ENCODE measurements at places on chromosomes 4 and X. TPM values are rescaled to one million over a fixed set of nuclear protein-coding genes. Genes with fewer than 3 reads are reported as not detected.

Gene RRH
- not detected for total RNA-seq

- DNase-seq: no peak
These were observed 32.8 kb downstream of the CLDN2 start for GRCh38 chrX:106952988-106953387.

- DNase-seq: peak; percentile 40
These were observed 55.1 kb upstream of the BCOR start for GRCh38 chrX:40152741-40153344.

DNA sequence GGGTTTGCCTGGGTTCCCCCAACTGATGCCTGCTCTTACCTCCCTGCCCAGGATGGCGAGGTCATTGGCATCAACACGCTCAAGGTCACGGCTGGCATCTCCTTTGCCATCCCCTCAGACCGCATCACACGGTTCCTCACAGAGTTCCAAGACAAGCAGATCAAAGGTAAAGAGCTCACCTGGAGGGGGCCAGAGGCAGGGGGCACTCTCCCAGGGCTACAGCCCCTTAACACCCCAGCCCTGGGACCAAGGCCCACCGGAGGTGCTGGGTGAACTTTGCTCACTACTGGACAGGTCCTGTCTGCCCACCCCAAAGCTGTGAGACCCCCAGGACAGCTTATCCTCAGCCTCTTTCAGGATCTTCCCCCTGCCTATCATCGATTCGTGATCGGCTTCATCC is 24.5 kb downstream of the HTRA3 start:
- DNase-seq: no peak

GRCh38 chr4:145217349-145217748 is 37.0 kb upstream of the OTUD4 start:
- no peak for DNase-seq

DNA sequence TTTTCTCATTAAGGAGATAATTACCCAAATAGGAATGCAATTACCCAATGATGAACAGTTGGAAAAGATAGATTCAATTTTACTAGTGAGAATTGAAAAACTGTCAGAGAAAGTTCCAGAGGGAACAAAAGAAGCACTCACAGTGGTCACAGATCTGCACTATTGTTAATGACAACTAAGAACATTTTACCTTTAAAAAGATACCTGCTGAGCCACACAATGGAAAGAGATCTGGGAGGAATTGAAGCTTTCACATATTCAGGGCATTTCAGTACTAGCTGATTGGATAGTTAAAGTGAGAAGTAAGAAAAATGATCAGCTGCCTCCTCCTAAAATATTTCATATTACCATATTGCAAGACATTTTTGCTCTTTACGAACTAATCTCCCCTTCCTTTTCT is 1822.2 kb downstream of the STIM2 start:
- DNase-seq: no peak

Gene DDX53
- not detected for total RNA-seq

Gene CCKAR
- not detected for total RNA-seq

DNA sequence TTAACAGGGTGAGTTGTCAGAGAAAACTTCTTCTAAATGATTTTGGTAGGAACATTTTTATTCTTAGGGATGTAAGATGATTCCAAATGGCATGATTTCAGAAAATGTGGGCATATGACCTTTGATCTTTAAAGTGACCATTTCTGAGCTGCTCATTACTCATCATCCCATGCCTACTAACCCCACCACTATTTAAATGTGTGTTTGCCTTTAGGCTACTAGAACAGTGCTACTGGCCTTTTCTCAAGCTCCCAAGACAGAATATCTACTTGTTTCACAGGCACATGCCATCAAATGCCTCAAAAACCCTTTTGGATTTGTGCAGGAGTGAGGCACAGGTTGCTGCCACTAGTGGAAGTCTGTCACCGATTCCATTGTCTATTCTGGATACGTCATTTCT is 428.2 kb downstream of the ADAM29 start:
- no peak for DNase-seq

Gene GSX2
- total RNA-seq: not detected

DNA sequence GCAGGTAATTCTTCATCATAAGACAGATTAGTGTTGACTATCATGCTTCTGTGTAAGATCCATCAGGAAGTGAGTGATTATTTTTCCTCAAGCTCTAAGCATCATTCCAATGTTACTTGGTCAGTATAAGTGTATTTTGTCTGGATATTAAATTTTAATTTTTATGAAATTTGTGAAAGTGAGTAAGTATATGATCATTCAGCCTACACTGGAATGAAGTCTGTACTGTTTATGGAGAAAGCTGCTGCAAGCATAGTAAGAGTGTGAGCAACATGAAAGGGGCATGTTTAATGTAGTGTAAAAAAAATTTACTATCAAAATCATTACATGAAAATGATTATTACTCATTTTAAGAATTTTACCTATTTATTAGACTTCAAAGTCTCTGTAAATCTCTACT is 84.8 kb downstream of the IL15 start:
- DNase-seq: no peak

Gene LDOC1
- total RNA-seq: 5.2 TPM

DNA sequence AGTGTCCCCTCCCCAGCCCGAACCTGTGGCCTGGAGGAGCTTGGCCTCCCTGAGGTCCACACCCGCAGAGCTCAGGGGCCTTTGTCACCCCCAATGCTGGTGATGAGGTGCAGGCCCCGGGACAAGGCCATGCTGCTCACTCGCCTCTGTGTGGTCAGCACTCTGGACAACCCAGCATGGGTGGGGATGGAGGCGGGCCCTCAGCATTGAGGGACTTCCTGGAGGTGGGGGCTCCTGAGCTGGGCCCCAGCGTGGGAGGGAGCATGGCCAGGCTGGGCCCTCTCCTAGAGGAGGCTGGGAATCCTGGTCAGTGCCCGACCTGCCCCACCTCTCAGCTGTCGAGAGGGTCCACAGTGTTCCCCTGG is 30.6 kb downstream of the TACC3 start:
- DNase-seq: no peak

Gene CNGA1
- 0.27 TPM for total RNA-seq

DNA sequence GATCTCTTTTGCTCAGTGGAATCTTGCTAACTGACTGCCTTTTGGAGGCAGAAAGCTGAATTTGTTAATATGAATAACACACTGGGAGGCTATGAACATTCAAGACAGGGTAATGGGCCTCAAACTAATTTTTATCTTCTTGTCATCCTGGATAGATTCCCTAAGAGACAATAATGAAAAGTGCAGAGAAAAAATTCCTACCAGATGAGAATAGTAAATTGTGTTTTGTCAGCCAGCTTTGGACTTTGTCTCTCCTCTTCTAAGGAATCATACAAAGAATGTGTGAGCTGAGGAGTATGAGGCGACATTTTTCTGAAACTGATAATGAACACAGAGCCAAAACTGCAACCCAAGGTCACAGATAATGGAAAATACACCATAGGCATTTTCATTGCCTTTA is 649.3 kb downstream of the IQCM start:
- no peak for DNase-seq

DNA sequence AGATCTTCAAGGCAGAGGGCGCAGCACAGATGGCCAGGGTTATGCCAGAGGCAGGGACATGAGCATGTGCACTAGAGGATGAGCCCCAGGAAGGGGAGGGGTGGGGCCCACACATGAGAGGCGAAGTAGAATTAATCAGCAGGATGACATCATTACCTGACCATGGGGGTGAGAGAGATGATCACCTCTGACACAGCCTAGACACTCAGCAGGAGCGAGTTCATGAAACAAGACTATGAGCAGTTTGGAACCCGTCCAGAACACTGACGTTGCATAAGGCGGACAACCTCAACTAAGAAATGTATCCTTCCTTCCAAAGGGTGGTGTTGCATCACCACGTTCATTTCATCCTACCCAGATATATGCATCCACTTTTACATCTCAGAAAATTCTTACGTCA is 446.7 kb upstream of the TENM3 start:
- no peak for DNase-seq

Measured in uterus (tissue), 4 donors.